ENCODE measurements at places on chromosomes 5 and 9.

- DNase-seq, result no peak
Observed at GRCh38 chr9:116002181-116002580, 151.4 kb upstream of the PAPPA start.

GRCh38 chr9:75152416-75152815 lies 64.1 kb downstream of the OSTF1 start:
- no peak for DNase-seq

DNA sequence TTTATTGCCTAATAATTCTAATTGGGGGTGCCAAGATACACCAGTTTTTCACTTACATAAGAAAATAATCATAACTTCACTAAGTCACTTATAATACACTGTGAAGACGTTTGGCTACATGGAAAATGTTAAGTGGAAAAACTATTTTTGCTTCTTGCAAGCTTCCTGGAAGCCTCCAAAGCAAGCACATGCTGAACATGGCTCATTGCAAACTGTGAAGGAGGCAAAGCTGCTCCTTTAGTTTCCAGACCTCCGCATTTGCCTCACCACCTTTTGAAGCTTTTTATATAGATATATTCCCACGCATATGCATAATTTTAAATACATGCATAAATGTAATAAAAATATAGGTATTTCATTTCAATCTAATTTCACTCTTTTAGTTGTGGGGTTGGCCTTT lies 285.6 kb upstream of the PRDM9 start:
- no peak for DNase-seq

DNA sequence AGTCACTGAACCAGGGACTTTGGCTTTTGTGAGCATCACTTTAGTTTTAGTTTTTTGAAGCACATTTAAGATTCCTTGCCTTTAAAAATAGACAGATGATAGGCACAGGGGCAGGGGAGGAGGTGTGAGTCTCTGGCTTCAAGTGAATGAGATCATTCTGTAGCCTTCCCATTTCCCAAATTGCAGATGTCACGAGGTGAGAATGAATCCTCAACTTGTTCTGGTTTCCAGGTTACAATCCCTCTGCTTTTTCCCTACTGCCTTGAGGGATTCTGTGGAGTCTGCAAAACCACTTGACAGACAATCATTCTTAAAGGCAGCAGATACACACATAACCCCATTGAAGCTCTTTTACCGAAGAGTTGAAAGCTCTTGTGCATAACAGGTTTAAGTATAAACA lies 332.4 kb downstream of the DMAC1 start:
- DNase-seq, result peak; percentile 11

GRCh38 chr9:74275872-74276508 lies 221.1 kb upstream of the RORB start:
- no peak for DNase-seq

DNA sequence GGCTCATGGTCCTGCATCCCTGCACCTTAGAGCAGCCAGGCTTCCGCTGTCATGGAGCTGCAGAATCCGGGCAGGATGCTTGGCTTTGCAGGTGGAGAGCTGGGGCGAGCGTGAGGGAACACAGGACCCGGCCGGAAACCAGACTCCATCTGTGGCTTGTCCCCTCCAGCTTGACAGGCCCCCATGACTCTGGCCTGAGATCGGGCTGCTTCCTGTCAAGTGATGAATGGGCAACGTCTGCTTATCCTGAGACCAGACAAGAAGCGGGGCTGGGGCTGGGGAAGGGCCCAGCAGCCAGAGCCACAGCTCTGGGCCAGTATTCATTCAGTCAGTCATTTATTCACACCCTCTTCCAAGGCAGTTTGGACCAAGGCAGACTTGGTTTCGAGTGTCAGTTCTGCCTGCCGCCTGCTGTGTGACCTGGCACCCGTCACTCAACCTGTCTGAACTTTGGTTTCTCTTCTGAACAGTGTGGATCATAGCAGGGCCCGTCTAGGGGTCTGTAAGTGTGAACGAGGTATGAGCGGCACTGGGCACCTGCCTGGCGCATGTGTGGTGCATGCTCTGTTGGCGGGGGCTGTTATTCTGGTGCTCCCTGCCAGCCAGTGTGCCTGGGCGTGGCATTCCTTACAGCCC lies 37.5 kb downstream of the NEK6 start:
- no peak for DNase-seq

DNA sequence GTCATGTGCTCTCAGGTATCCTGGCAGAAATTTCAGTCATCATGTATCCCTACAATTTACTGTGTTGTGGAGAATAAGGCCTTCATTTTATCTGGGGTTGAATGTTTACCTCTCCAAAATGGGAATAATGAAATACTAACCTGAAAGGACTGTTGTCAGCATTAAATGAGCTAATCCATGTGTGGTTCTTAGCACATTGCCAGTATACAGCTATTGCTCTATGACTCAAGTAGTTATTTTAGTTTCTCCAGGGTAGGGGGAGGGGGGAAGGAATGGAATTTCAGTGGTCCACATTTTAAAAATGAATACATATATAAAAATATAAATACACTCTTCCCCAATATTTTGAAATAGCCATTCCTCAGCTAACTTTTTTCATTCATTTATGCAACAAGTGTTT lies 3.5 kb downstream of the PAM start:
- DNase-seq, result no peak

DNA sequence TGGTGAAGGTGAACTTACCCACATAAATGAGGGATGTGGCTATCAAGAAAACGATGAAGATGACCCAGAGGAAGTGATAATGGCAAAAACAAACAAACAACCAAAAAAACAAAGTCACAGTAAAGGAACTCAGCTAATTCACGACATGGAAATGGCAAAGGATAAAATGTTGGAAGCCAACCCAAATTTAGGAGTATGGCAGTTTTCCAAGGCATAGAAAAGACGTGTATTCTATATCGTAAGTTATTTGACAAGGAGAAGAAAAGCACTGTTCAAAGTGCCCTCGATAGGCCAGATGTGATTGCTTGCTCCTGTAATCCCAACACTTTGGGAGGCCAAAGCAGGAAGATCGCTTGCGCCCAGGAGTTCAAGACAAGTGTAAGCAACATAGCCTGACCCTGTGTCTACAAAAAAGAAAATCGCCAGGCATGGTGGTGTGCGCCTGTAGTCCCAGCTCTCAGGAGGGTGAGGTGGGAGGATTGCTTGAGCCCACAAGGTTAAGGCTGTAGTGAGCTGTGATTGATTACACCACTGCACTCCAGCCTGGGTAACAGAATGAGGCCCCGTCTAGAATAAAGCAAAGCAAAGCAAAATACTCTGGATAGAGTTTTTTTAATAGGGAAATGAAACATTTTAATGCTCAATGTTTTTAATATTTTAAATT lies 138.0 kb downstream of the SMARCA2 start:
- no peak for DNase-seq

DNA sequence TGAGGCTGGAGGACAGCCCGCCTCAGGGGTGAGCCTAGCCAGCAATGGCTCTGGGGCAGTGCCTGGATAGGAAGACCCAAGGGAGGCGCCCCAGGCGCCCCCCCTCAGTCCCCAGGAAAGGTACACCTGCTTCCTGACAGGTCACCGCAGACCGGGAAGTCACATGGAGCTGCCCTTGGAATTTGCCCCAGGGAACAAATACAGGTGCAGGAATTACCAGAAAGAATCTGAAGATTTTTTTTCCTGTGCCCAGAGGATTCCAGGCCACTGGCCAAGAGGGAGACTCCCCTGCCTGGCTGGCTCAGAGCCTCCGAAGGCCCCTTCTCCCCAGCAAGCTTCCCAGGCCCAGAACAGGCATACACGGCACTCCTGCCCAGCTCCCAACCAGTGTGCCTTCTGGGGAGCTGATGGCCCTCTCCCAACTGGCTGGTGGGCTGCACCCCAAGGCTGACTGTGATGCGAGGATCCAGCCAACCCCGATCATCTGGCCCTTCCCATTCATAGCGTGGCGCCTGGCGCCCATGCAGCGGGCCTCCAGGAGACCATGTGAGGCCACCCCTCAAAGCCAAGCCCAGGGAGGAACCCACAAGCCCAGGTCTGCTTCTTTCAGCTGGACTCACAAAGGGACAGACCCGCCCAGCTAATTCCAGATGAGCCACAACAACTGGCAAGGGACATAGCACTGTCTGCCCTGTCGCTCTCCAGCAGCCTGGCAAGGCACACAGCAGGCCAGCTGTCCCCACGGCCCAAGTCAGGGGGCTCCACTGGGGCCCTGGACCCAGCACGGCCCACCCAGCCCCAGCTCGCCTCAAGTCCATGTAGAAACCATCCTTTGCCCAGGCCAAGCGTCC lies 2.3 kb downstream of the TPRN start:
- DNase-seq, result no peak

DNA sequence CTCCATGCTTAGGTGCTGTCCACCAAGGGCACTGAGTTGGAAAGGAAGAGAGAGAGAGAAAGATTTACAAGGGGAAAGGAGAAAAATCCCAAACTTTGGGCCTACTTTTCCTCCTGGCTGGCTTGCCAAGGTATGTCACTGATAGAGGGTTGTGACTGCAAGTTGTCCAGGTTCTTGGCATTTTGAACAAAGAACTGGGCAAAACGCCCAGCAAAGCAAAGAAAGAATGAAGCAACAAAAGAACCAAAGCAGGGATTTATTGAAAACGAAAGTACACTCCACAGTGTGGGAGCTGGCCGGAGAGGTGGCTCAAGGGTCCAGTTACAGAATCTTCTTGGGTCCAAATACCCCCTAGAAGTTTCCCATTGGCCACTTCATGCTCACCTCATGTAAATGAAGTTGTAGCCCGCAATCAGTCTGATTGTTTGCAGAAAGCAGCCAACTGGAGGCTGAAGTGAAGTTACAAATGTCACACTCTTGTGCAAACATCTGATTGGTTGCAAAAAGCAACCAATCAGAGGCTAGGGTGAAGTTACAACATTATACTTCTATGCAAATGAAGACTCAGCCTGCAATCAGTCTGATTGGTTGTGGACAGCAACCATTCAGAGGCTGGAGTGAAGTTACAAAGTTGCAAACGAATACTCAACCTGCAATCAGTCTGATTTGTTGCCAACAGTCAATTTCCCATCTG lies 263.5 kb downstream of the YTHDC2 start:
- DNase-seq, result no peak

GRCh38 chr9:134988706-134989105 lies 71.0 kb upstream of the FCN1 start:
- DNase-seq, result no peak

DNA sequence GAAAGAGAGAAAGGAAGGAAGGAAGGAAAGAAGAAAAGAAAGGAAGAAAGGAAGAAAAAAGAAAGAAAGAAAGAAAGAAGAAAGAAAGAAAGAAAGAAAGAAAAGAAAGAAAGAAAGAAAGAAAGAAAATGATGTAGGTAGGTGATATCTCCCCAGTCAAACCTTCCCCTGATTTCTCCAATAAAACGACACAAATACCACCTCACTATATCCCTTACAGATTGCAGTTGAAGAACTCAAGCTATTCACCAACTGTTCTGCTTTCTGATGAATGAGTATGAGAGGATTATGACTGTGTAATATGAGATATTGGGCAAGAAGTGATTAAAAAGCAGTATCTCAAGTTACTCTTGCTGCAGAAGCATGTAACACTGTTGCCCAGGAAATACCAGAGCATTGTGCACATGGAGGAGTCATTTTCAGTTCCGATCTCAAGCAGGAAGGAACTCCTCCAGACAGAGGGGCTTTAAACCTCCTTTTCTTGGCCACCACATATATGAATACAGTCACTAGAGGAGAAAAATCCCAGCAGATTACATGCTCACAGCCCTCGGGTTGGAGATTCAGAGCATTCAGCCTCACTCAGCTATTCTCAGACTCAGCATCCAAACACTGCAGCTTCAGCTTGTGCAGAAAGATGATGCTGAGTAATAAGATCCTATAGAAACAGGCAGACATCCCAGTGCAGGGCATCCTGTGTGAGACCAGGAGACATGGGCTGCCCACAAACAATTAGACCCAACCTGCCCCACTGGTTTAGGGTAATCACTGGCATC lies 61.4 kb downstream of the UGCG start:
- DNase-seq, result peak; percentile 85

GRCh38 chr5:127444171-127444570 lies 73.3 kb upstream of the PRRC1 start:
- DNase-seq, result no peak

DNA sequence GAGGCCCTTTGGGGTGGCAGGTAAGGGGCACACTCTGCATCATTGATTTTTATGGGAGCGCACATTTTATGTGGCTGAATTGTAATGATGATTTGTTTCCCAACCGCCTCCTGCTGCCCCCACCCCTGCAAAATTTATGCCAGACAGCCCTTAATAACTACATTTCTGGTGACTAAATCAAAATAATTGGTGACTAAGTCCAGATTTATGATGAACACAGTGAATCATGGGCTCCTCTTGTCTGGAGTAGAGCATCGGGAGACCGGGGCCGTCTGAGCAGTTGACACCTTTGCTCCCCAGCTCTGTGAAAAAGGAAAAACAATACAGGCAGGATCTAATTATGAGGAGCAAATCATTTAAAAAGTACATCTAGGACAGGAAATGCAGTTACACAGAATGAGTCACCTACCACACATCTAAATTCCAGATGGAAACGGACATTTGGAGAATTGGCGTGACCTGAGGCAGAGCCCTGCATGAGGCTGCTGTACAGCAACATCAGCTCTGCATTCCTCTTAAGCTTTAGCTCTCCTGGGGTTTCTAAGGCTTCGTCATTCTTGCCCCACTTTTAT lies 58.9 kb downstream of the DOCK2 start:
- DNase-seq, result peak; percentile 99

DNA sequence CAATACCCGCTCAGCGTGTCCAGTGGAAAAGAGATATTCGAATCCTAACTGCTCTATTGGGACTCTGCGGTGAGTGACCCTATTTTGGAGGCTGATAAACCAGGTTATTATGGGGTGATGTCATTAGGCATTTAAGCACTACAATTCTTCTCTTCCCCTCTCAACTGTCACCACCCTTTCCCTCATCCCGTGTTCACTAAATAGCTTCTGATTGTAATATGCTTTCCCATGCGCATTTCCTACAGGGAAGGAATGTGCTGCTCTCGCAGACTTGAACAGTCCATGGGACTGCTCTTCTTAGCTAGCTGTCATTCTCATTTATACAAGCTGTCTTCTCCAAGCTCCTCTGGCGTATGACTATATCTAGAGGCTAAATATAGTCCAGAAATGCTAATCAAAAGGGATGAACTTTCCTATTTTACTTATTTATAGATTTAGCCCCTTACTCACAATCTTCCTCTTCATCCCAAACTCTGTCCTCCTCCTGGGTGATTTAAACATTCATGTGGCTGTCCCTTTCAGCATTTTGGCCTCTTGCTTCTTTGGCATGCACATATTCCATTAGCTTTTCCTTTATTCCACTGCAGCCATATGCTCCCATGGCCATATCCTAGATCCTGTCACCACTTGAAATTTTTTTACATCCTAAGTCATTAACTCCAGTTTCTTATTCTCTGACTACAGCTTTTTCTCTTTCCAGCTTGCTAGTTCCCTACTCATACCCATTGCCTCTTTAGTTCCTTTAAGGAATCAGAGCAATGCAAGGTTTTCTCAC lies 39.6 kb upstream of the CSNK1G3 start:
- DNase-seq, result no peak
